A549 treated with Mapracorat at 1 μM for 4 hours (cell line): ENCODE measurements at places on chromosomes 12 and 14. TPM values are rescaled to one million over a fixed set of nuclear protein-coding genes. Genes with fewer than 3 reads are reported as not detected.

Gene SLC4A8
- 0.57 to 1.7 TPM (median 1.3 TPM) in 5 replicates for total RNA-seq

Gene SLC11A2
- total RNA-seq = 17.7 to 23.4 TPM (median 21.0 TPM) in 5 replicates

Gene INHBC
- total RNA-seq = not detected in 5 replicates

Gene RIMKLB
- total RNA-seq = 18.5 to 22.9 TPM (median 19.6 TPM) in 5 replicates

Gene METTL1
- 47.6 to 55.6 TPM (median 52.6 TPM) in 5 replicates for total RNA-seq

Gene SMCO3
- 0.08 to 0.10 TPM in 2 of 5 replicates, not detected in the others for total RNA-seq

Gene MYH6
- 0.03 to 0.11 TPM (median 0.06 TPM) in 4 of 5 replicates, not detected in the other for total RNA-seq

Gene SCNN1A
- 19.9 to 30.2 TPM (median 26.5 TPM) in 5 replicates for total RNA-seq

Gene PTMS
- 703 to 949 TPM (median 926 TPM) in 5 replicates for total RNA-seq

Gene RNASE4
- 6.0 to 9.3 TPM (median 6.5 TPM) in 5 replicates for total RNA-seq

Gene PLXNC1
- 0.03 to 0.23 TPM (median 0.11 TPM) in 5 replicates for total RNA-seq

Gene HCFC2
- 4.0 to 5.8 TPM (median 4.8 TPM) in 5 replicates for total RNA-seq

Gene CLEC4A
- total RNA-seq = 0.31 to 0.44 TPM in 2 of 5 replicates, not detected in the others

Gene FAM90A1
- 0.12 to 0.15 TPM (median 0.14 TPM) in 5 replicates for total RNA-seq

Gene AMHR2
- total RNA-seq = 0.67 to 1.8 TPM (median 1.2 TPM) in 5 replicates

Gene TRHDE
- 0.02 to 0.24 TPM (median 0.09 TPM) in 5 replicates for total RNA-seq

Gene KRT8
- total RNA-seq = 4,031 to 4,993 TPM (median 4,777 TPM) in 5 replicates

Gene ARL1
- total RNA-seq = 58.0 to 66.9 TPM (median 64.5 TPM) in 5 replicates

Gene OAS3
- total RNA-seq = 18.8 to 25.8 TPM (median 24.4 TPM) in 5 replicates

Gene SOAT2
- total RNA-seq = 0.14 to 0.28 TPM (median 0.23 TPM) in 5 replicates

Gene ADGRD1
- total RNA-seq = 0.28 to 0.45 TPM (median 0.38 TPM) in 5 replicates

Gene GNPTAB
- total RNA-seq = 11.7 to 13.9 TPM (median 12.5 TPM) in 5 replicates

Gene AQP6
- total RNA-seq = 0.11 TPM in 1 of 5 replicates, not detected in the others

Gene NELL2
- 0.11 to 0.13 TPM in 2 of 5 replicates, not detected in the others for total RNA-seq

Gene KRT80
- 38.9 to 58.0 TPM (median 46.2 TPM) in 5 replicates for total RNA-seq

Gene GLIPR1L2
- 0.09 to 0.33 TPM (median 0.24 TPM) in 5 replicates for total RNA-seq

Gene BCL2L14
- not detected in 5 replicates for total RNA-seq

Gene LRTM2
- 0.05 TPM in 1 of 5 replicates, not detected in the others for total RNA-seq

Gene CDKN1B
- total RNA-seq = 14.1 to 18.9 TPM (median 17.4 TPM) in 5 replicates

Gene PARPBP
- total RNA-seq = 16.6 to 23.5 TPM (median 19.2 TPM) in 5 replicates

Gene MAP1LC3B2
- total RNA-seq = 0.67 to 1.8 TPM (median 1.1 TPM) in 5 replicates

Gene GPR162
- 0.23 to 0.53 TPM (median 0.45 TPM) in 5 replicates for total RNA-seq

Gene PZP
- total RNA-seq = not detected in 5 replicates

Gene PLEK2
- total RNA-seq = 16.7 to 21.8 TPM (median 18.4 TPM) in 5 replicates

Gene TSHR
- total RNA-seq = not detected in 5 replicates

Gene ESRRB
- 0.17 to 0.31 TPM (median 0.29 TPM) in 5 replicates for total RNA-seq

Gene PROX2
- not detected in 5 replicates for total RNA-seq

Gene KCNMB4
- total RNA-seq = 0.18 to 0.52 TPM (median 0.26 TPM) in 5 replicates

Gene SPRYD4
- total RNA-seq = 1.7 to 1.9 TPM (median 1.8 TPM) in 5 replicates

Gene KCNC2
- not detected in 5 replicates for total RNA-seq

Gene RERGL
- total RNA-seq = not detected in 5 replicates

Gene GPR84
- 0.09 to 0.15 TPM in 2 of 5 replicates, not detected in the others for total RNA-seq

Gene LRFN5
- total RNA-seq = not detected in 5 replicates

Gene TEAD4
- 39.4 to 51.3 TPM (median 47.9 TPM) in 5 replicates for total RNA-seq

Gene SERPINA12
- not detected in 5 replicates for total RNA-seq

Gene DDX51
- 19.4 to 29.4 TPM (median 26.5 TPM) in 5 replicates for total RNA-seq

Gene CD69
- total RNA-seq = not detected in 5 replicates

Gene DEGS2
- 1.3 to 3.3 TPM (median 1.8 TPM) in 5 replicates for total RNA-seq

Gene DDX54
- 51.6 to 79.0 TPM (median 74.9 TPM) in 5 replicates for total RNA-seq

Gene HAL
- total RNA-seq = 0.24 to 0.63 TPM (median 0.55 TPM) in 5 replicates

Gene CKB
- 98.0 to 132 TPM (median 131 TPM) in 5 replicates for total RNA-seq

Gene TMEM132D
- not detected in 5 replicates for total RNA-seq

Gene FAM222A
- 3.4 to 6.0 TPM (median 4.7 TPM) in 5 replicates for total RNA-seq
